Activated CD4-positive, alpha-beta memory T cell treated with anti-CD3 and anti-CD28 coated beads for 36 hours (primary cell): ENCODE measurements at places on chromosomes 13 and 19. TPM values are rescaled to one million over a fixed set of nuclear protein-coding genes. Genes with fewer than 3 reads are reported as not detected.

Gene STK11
- 66.4 TPM for total RNA-seq

DNA sequence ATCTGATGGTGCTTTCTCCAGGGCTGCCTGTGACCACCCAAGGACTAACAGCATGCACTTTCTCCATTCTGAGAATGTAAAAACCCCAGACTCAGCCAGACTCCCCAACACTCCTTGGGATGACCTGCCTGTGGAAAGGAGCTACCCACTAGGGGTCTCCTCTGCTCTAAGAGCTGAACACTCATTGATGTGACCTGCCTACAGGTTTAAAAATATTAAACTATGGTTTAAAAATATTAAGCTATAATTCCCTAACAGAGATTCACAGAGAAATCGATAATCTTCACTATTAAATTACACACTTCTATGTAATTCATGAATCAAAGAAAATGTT, 696.2 kb upstream of the SLITRK5 start:
- H3K4me1 ChIP-seq, result no peaks in the 10 kb centered on the region
- H3K36me3 ChIP-seq, result no peaks in the 10 kb centered on the region
- H3K27me3 ChIP-seq, result no peaks in the 10 kb centered on the region

GRCh38 chr19:14674764-14675163, at the start of gene ADGRE3:
Gene ADGRE3, minus strand, starts transcription at chr19:14674844. Its CDS starts 74 bp downstream, at chr19:14674770.
- H3K4me3 ChIP-seq, result no peak within 1 kb of the TSS
- H3K36me3 ChIP-seq, result peaks cover 7% of the 10 kb centered on the region
- no peak for DNase-seq
- no peak within 1 kb of the TSS for H3K27ac ChIP-seq
- peaks cover 14% of the 10 kb centered on the region for H3K27me3 ChIP-seq

DNA sequence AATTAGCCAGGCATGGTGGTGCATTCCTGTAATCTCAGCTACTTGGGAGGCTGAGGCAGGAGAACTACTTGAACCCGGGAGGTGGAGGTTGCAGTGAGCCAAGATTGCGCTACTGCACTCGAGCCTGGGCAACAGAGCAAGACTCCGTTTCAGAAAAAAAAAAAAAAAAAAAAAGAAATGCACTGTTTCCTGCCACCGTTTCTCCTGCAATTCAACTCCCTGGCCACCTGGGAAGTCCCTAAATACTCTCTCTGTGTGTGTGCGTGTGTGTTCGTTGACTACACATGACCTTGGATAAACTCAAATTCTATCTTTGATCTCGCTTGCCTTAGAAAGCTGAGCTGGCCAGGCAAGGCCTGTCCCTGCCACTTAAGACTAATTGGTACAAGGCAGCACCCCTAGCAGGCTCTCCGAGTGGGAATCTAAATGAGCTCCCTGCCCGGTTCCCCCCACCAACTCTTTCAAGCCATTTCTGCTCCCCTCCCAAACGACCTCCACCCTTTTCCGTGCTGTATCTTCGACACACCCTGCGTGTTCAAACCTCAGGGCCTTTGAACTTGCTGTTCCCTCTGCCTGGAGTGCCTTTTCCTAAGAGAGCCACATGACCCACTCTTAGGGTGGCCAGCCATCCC, 5.2 kb upstream of the BCAT2 start:
- H3K27me3 ChIP-seq, result no peaks in the 10 kb centered on the region
- no peaks in the 10 kb centered on the region for H3K36me3 ChIP-seq
- peaks cover 7% of the 10 kb centered on the region for H3K4me1 ChIP-seq
- no peak overlapping the region for H3K4me3 ChIP-seq
- peak; percentile 33 for DNase-seq

DNA sequence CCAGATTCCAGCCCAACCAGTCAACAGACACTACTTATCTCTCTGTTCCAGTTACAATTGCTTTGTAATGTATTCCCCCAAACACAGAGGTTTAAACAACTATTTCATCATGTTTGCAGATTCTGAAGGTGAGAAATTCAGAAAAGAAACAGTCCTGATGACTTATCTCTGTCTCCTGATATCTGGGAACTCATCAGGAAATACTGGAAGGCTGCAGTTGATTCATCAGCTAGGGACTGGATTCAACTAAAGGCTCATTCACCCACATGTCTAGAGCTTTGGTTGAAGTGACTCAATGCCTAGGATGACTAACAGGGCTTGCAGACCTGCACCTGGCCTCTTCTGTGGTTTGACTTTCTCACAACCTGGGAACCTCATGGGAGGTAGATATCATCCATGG, 56.6 kb upstream of the GPC6 start:
- no peak overlapping the region for H3K4me3 ChIP-seq
- DNase-seq, result peak; percentile 9
- H3K27ac ChIP-seq, result no peak overlapping the region
- H3K36me3 ChIP-seq, result no peaks in the 10 kb centered on the region
- H3K4me1 ChIP-seq, result no peaks in the 10 kb centered on the region
- H3K27me3 ChIP-seq, result peaks cover 1% of the 10 kb centered on the region

DNA sequence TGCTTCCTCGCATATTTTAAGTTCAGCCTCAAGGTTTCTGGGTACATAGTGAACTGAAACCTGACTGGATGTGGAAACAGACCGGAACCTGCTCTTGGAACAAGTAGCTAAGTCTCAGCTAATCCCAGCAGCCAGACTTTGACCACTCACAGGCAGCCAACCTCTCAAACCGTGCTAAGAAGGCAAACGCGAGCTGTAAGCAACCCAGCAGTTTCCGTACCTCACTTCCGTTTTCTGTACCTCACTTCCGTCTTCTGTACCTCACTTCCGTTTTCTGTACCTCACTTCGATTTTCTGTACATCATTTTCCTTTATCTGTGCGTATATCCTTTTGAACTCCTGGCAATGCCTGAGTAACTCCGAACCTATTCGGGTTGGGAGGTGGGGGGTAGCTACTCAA, 96.8 kb downstream of the SUCLA2 start:
- H3K27me3 ChIP-seq, result no peaks in the 10 kb centered on the region
- no peak for DNase-seq
- H3K4me1 ChIP-seq, result no peaks in the 10 kb centered on the region
- H3K36me3 ChIP-seq, result peaks cover 11% of the 10 kb centered on the region

GRCh38 chr19:51784922-51785690, 9.9 kb upstream of the FPR3 start:
- peaks cover 6% of the 10 kb centered on the region for H3K27me3 ChIP-seq
- H3K27ac ChIP-seq, result no peak overlapping the region
- H3K36me3 ChIP-seq, result no peaks in the 10 kb centered on the region
- DNase-seq, result peak; percentile 81
- H3K4me1 ChIP-seq, result no peaks in the 10 kb centered on the region

- no peak overlapping the region for H3K4me3 ChIP-seq
- no peak for DNase-seq
- H3K36me3 ChIP-seq, result no peaks in the 10 kb centered on the region
- H3K27me3 ChIP-seq, result no peaks in the 10 kb centered on the region
- no peak overlapping the region for H3K27ac ChIP-seq
- no peaks in the 10 kb centered on the region for H3K4me1 ChIP-seq
These were observed 45.1 kb downstream of the DCLK1 start for GRCh38 chr13:36086117-36086516.

- H3K27me3 ChIP-seq, result no peaks in the 10 kb centered on the region
- peaks cover 13% of the 10 kb centered on the region for H3K4me1 ChIP-seq
- H3K4me3 ChIP-seq, result no peak overlapping the region
- no peak overlapping the region for H3K27ac ChIP-seq
These were observed 100.0 kb downstream of the LMO7 start for GRCh38 chr13:75736173-75736572.

Gene MEF2B
- 4.3 TPM for total RNA-seq

DNA sequence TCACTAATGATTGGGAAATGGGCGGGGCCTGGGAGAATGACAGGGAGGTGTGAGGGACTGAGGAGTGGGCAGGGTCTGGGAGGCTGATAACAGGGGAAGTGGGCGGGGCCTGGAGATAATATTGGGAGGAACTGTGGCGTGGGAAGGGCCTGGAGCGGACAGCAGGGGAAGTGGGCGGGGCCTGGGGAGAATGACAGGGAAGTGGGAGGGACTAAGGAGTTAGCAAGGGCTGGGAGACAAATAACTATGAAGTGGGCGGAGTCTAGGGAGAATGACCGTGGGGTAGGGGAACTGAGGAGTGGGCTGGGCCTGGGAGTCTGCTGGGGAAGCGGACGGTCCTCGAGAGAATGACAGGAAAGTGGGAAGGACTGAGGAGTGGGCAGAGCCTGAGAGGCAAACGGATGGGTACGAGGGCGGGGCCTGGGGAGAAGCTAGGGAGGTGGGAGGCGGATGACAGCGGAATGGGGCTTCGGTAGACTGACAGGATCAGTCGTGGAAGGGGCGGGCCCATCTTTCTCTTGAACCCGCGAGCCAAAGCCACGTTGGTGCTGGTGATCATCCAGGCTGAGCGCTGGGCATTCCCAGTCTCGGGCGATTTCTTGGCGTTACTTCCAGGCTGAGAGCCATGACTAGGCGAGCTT, 14.0 kb upstream of the TUBB4A start:
- H3K4me1 ChIP-seq, result peaks cover 35% of the 10 kb centered on the region
- H3K4me3 ChIP-seq, result peak overlapping the region; percentile 88
- peak overlapping the region; percentile 77 for H3K27ac ChIP-seq
- H3K36me3 ChIP-seq, result no peaks in the 10 kb centered on the region
- peaks cover 2% of the 10 kb centered on the region for H3K27me3 ChIP-seq
- DNase-seq, result peak; percentile 86

- no peak overlapping the region for H3K27ac ChIP-seq
- no peak for DNase-seq
- no peaks in the 10 kb centered on the region for H3K36me3 ChIP-seq
- peaks cover 54% of the 10 kb centered on the region for H3K27me3 ChIP-seq
These were observed 1.5 kb downstream of the AMER2 start for GRCh38 chr13:25170554-25171111.

GRCh38 chr19:11970174-11970573, 5.3 kb downstream of the ZNF763 start:
- no peaks in the 10 kb centered on the region for H3K27me3 ChIP-seq
- H3K36me3 ChIP-seq, result peaks cover 7% of the 10 kb centered on the region
- no peak overlapping the region for H3K4me3 ChIP-seq
- peaks cover 9% of the 10 kb centered on the region for H3K4me1 ChIP-seq
- no peak overlapping the region for H3K27ac ChIP-seq

DNA sequence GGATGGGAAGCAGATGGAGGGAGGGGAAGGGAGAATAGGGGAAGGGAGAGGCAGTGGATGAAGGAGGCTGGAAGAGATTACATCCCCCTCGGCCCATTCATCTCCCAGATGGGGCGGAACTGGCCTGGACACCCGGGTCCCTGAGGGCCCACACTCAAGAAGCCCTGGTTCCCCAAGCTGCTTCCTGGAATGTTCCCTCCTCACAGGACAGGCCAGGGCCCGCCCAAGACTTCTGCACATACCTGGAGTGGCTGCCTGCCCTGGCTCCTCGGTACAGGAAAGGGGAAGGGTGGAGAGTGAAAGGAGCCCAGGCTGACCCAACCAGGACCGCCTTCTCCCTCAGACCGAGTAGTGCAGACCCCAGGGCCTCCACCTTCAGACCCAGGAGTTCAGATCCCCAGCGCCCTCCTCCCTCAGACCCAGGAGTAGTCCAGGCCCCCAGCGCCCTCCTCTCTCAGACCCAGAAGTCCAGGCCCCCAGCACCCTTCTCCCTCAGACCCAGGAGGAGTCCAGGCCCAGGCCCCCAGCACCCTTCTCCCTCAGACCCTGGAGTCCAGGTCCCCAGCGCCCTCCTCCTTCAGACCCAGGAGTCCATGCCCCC, 489 bp downstream of the NTF4 start:
- H3K27me3 ChIP-seq, result peaks cover 49% of the 10 kb centered on the region
- DNase-seq, result no peak
- no peak overlapping the region for H3K27ac ChIP-seq

DNA sequence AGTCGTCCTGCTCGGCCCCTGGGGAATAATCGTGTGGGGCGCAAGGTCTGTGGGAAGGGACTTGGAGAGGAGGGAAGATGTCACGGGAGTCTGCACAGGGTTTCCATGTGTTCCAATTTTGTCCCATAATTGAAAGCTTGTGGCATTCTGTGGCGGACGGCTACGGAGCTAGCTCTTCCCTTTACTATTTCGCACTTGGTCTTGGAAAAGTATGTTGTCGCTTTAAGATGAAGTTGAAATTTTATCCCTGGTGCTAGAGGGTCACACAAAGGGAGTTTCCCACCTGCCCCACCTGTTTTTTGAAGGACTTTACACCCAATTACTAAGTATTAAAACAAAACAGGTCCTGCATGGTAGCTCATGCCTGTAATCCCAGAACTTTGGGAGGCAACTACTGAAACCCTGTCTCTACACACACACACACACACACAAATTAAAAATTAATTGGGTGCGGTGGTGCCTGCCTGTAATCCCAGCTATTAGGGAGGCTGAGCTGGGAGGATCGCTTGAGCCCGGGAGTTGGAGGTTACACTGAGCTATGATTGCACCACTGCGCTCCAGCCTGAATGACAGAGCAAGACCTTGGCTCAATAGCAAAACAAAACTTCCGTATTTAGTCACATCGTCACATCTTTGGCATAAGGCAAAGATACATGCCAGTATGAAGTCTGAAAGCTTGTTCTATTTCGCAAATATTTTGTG, 967 bp upstream of the TPT1 start:
- H3K36me3 ChIP-seq, result peaks cover 55% of the 10 kb centered on the region
- no peaks in the 10 kb centered on the region for H3K27me3 ChIP-seq
- H3K4me3 ChIP-seq, result peak overlapping the region; percentile 94
- no peak for DNase-seq
- peaks cover 37% of the 10 kb centered on the region for H3K4me1 ChIP-seq

GRCh38 chr19:37218592-37218935, 550 bp downstream of the ZNF383 start:
- H3K27ac ChIP-seq, result peak overlapping the region; percentile 99
- peaks cover 19% of the 10 kb centered on the region for H3K4me1 ChIP-seq
- peak; percentile 69 for DNase-seq
- H3K27me3 ChIP-seq, result no peaks in the 10 kb centered on the region
- H3K36me3 ChIP-seq, result peaks cover 39% of the 10 kb centered on the region
- peak overlapping the region; percentile 99 for H3K4me3 ChIP-seq

Gene FCHO1
- total RNA-seq, result 54.3 TPM

DNA sequence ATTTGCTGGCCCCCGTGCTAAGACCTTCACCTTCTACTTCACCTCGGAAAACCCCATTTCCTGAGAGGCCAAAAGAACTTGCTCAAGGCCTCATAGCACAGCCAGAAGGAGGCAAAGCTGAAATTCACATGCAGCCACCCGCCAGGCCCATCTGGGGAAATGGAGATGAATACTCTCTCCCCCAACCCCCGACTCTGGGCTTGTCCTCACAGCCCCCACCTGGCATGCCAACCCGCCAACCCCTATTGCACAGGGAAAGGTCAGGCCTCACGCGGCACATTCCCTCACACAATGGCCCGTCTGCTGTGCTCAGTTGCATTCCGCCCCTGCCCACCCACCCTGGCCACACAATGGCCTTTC, 3.2 kb downstream of the PRX start:
- H3K4me1 ChIP-seq, result peaks cover 7% of the 10 kb centered on the region
- no peak overlapping the region for H3K4me3 ChIP-seq
- peaks cover 3% of the 10 kb centered on the region for H3K27me3 ChIP-seq

Gene GFY
- total RNA-seq, result not detected

- peak overlapping the region; percentile 50 for H3K4me3 ChIP-seq
- peaks cover 27% of the 10 kb centered on the region for H3K4me1 ChIP-seq
- H3K27ac ChIP-seq, result peak overlapping the region; percentile 23
These were observed 8.2 kb upstream of the NFIC start for GRCh38 chr19:3357992-3358688.

GRCh38 chr13:99119656-99120055, 81.0 kb upstream of the UBAC2 start:
- DNase-seq, result peak; percentile 66
- peaks cover 4% of the 10 kb centered on the region for H3K36me3 ChIP-seq
- peak overlapping the region; percentile 26 for H3K4me3 ChIP-seq
- H3K27me3 ChIP-seq, result peaks cover 2% of the 10 kb centered on the region
- H3K27ac ChIP-seq, result peak overlapping the region; percentile 28

Gene MEIS3
- 0.63 TPM for total RNA-seq

- no peaks in the 10 kb centered on the region for H3K36me3 ChIP-seq
- H3K4me1 ChIP-seq, result peaks cover 5% of the 10 kb centered on the region
- no peak for DNase-seq
These were observed 48.4 kb upstream of the SPRY2 start for GRCh38 chr13:80389073-80390038.
